ENCODE measurements at places on chromosomes 7 and 10. TPM values are rescaled to one million over a fixed set of nuclear protein-coding genes. Genes with fewer than 3 reads are reported as not detected.

The CYP26C1 gene
- total RNA-seq, result not detected

The AKR1D1 gene
- total RNA-seq, result not detected

The CARD11 gene
- not detected for total RNA-seq

The TMEM213 gene
- not detected for total RNA-seq

The SLC26A5 gene
- not detected for total RNA-seq

The SPDYE1 gene
- not detected for total RNA-seq

The MPP7 gene
- total RNA-seq, result 5.9 TPM

The FLNC gene
- 172 TPM for total RNA-seq

The GHRHR gene
- total RNA-seq, result not detected

The HOXA4 gene
- total RNA-seq, result 5.3 TPM

The FAM171A1 gene
- 22.3 TPM for total RNA-seq

The OR2A1 gene
- not detected for total RNA-seq

The NAT16 gene
- total RNA-seq, result not detected

Measured in SJCRH30 (cell line).